Fibroblast of villous mesenchyme (primary cell): ENCODE measurements at places on chromosomes 4 and X.

DNA sequence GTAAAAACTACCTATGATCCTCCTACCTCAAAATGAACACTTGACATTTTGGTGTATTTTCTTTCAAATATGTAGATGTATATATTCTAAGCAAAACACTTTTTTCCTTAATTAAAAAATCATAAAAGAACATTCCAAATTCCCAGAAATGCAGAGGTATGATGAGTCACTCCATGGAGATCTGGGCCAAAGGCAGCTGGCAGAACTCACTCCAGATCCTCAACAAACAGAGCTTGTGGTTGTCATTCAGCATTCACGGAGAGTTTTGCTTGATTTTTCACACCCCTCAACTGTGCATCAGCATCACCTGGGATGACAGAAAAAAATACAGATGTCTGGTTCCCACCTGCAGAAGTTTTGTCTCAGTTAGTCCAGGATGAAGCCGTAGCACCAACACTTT is 144.6 kb downstream of the KIT start:
- no peak for DNase-seq

- DNase-seq = no peak
These were observed 6.4 kb upstream of the UBA1 start for GRCh38 chrX:47187106-47187677.

DNA sequence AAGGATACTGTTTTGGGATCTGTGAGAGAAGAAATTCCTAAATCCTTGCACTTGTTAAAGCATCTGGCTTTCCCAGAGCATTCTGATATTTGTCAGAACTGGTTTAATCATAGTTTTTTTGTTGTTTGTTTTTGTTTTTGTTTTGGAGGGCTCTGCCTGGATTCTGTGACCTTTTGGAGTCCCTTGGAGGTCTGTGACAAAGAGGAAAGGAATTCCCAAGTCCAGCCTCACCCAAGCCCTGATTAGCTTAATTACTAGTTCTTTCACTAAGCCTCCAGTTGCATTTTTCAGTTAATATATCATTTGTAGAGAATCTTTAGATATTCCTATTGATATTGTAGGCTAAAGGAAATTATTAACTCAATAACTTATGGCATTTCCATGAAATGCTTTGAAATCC is 711 bp downstream of the ACE2 start:
- DNase-seq = no peak

- no peak for DNase-seq
These were observed 31.9 kb downstream of the NSG1 start for GRCh38 chr4:4418676-4419390.

DNA sequence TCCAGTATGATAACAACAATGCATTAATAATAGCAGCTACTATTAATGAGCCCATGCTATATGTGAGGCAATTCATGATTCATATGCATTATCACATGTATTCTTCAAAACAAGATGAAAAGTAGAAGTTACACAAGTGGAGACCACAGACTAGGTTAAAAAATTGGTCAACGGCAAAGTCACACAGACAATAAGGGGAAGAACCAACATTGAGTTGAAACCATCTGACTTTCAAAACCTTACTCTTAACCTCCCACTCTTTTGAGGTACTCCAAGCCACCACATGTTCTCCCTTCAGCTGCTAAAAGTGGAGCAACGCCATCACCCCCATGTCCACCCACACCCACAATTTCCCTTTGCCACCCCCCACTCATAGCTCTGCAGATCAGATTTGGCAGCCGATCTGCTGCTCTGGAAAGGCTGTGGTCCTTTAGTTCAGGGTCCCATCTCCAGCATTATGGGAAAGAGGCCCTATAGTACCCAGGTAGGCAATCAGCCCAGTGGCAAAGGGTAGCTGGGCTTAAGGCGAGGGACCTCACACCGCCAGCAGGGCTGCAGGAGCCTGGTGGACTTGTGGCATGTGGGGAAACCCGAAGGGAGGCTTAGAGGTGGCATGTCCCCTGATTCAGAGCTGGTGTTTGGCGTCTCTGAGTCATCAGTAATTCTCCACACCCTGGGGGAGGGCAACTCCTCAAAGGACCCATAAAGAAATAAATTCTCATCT is 33.5 kb upstream of the CYBB start:
- no peak for DNase-seq

DNA sequence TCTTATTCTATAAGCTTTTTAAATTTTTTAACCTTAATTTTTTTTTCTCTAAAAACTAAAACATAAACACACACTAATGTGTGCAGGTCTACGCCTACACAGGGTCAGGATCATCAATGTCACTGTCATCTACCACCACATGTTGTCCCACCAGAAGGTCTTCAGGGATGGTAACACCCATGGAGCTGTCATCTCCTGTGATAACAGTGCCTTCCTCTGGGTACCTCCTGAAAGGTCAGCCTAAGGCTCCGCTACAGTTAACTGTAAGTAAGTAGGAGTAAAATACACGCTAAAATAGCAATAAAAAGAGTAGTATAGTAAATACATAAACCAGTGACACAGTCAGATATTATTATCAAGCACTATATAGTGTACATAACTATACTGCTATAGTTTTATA is 45.9 kb upstream of the GPRIN3 start:
- no peak for DNase-seq

DNA sequence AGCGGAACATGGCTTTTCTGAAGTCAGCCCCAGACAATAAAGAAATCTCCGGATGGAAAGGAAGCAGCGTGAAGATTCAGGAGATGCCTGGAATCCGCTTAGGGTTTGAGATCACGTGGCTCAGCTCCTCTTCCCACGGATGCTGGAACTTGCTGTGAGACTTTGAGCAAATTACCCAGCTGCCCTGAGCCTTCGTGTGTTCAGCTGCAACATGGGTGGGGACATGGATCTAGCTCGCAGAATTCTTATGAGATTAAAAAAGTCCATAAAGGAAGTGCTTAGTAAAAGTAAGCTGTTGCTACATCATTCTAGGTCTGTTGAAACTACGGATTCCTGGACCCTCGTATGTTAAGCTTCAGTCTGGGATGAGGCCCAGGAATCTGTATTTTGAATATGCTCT is 55.7 kb upstream of the STIM2 start:
- no peak for DNase-seq

- DNase-seq = no peak
These were observed 38.1 kb upstream of the RASGEF1B start for GRCh38 chr4:81509822-81510221.

DNA sequence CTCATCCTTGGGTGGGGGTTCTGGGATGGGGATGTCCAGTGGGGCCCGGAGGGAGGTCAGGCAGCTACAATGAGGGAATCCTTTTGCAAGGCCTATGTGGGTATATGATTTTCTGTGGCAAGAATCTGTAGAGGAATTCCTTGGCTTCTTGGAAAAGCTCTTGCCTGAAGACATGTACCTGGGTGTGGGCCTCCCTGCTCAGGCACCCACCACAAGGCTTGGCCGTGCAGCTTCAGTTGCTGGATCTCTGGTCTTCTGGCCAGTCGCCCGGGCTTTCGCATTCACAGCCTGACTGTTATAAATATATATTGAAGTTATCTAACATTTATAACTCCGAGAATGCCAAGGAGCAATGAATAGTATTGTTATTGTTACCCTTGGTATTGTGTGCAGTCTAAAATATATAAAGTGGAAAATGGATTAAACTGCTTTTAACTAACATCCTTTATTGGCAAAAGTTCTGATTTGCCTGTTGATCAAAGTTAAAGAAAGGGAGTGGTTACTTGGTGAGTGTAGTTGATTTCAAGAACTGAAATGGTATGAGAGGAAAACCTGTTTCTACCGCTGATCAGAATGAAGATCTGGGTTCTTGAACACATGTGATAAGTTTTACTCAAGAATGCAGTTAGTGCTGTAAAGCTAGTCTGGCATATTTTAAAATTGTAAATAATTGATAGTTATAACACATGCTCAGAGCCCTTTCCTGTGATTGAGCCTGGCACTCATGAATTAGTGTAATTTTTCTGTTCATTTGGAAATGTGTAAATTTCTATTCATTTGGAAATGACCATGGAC is 36.0 kb downstream of the PTTG2 start:
- DNase-seq = no peak

GRCh38 chrX:135420831-135421230 is 913 bp upstream of the SMIM10L2A start:
- no peak for DNase-seq

GRCh38 chrX:7889680-7890079 is 37.5 kb downstream of the PNPLA4 start:
- peak; percentile 19 for DNase-seq

DNA sequence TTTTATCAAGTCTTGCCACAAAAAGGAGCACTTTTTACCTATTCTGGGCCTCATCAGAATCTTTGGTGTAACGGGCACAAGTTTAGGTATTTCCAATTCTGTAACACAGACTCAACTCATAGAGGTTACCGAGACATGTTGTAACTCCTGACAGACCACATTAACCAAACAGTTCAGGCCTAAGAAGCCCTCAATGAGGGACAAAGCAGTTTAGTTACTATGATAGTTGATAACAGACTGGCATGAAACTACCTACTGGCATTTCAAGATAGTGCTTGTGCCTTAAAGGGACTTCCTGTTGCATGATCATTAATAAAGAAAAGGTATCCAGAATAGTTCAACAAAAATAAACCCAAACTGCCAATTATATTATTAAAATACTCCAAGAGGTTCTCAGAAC is 64.1 kb downstream of the HUWE1 start:
- no peak for DNase-seq

DNA sequence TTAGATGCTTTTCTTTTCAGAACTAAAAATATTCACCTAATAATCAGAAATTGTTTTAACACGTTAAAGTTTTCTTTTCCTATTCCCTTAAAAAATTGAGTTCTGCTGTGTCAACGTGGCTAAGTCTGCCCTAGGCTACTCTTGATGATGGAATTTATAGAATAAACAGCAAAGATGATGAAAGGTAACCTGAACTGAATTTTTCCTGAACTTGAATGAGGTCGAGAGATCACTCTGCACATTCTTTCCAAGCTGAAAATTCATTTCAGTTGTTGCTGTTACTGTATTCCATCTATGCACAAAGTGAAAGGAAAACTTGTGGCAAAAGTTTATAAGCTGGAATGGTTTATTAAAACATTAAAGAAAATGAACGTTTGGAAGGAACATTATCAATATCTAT is 245.9 kb upstream of the GIMD1 start:
- DNase-seq = no peak

DNA sequence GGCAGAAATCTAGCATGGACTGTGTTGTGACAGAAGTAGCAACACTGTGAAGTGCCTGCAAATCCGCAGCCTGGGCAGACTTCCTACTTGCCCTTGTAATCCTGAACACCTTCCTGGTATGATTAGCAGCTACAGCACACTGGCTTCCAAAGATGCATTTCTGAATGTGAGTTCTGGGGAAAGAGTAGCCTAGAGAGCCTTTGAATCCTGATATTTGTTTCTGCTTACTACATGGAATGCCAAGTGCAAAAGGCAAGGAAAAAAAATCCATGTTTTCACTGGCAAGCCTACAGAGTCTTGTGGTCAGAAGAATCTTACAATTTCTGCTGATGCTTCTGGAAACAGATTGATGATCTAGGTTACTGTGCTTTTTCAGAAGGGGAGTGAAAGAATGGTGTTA is 223.7 kb downstream of the COL25A1 start:
- DNase-seq = peak; percentile 80

DNA sequence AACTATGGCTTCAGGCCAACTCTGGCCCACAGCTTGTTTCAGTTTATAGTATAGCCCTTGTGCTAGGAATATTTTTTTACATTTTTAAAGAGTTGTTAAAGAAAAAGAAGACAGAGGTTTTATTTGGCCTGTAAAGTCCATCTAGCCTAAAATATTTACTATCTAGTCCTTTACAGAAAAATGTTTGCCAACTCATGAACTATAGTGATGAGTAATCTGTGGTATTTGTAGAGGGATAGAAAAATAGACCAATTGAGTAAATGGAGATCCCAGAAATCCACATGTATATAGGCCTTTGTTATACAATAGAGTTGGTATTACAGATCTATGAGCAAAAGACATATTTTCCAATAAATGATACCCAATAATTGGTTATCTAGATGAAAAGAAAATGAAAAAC is 288.7 kb downstream of the PRDM5 start:
- DNase-seq = no peak

DNA sequence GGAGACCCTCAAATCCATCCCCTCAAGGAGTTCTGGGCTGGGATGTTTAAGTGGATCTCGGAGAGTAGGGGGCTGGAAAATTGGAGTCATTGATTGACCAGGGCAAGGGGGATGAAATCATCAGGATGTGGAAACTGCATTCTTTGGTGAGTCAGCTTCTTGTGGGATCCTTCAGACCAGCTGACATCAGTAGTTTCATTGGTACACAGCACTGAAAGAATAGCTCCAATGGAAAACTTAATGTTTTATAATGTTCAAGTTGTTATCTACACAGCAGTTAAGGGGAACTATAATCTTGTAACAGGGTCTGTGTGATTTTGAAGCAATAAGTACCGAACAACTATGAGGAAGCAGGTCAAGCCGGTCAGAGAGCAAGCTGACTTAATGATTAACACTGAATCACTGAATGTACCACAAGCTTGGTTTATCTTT is 506.1 kb downstream of the RPA4 start:
- peak; percentile 75 for DNase-seq

DNA sequence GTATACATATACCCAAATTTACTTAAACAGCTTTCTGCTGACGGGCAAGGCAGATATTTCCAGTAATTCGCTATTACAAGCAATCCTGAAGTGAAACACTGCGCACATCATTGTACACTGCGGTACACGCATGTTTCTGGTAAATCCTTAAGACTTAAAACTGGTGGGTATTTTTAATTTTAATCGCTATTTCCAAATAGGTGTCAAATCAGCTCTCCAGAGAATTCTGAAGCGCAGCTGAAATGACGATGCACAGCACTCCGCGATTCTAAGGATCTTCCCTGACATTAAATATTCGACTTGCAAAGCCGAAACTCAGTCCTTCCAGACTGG is 361 bp downstream of the TMEM128 start:
- DNase-seq = no peak

DNA sequence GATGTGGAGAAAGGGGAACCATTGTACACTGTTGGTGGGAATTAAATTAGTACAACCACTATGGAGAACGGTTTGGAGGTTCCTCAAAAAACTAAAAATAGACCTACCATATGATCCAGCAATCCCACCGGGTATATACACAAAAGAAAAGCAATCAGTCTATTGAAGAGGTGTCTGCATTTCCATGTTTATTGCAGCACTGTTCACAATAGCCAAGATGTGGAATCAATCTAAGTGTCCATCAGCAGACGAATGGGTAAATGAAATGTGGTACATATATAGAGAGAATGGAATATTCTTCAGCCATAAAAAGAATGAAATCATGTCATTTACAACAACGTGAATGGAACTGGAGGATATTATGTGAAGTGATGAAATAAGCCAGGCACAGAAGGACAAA is 208.1 kb downstream of the TRIML1 start:
- no peak for DNase-seq

- DNase-seq = peak; percentile 13
These were observed 52.3 kb upstream of the TNIP3 start for GRCh38 chr4:121216461-121216860.

DNA sequence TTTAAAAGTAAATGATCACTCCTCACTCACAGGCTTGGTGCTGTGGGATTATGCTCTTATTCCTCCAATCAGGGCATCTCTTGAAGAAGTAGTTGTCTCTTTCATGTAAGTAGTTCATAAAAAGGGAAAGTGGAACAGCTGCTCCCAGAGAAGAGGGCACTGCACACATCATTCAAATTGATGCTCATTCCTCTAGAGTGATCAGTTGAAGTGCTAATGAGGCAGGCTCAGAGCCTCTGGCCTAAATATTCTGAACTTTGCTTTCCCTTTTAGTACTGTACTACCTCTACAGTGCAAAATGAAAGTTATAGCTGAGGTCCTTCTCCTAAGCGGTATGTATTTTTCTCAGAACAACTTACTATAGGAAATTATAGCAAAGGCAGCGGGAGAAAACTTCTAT is 1453.1 kb downstream of the ARAP2 start:
- DNase-seq = no peak
